ENCODE measurements at places on chromosomes 16 and 17.
A peak's percentile ranks its signal among the peaks of the same experiment; 100 is the strongest.

DNA sequence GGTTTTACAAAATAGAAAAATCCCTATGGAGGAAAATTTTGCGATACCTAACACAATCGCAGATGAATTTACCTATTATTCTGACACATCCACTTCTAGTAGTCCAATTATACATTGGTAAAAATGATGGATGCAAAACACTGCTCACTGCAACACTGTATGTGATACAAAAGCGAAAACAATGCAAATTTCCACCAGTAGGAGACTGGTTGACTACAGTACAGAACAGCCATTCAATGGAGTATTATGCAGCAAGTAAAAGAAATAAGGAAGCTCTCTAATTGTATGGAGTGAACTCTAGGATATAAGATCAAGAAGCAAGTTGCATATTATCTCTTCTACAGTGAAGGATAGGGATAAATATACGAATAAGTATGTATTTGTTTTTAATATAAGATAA lies 48.5 kb downstream of the SETD6 start:
- DNase-seq, result no peak

- DNase-seq, result no peak
Measured at GRCh38 chr16:27243725-27244362, 24.7 kb downstream of the NSMCE1 start.

- DNase-seq, result no peak
Measured at GRCh38 chr17:8059131-8059530, 20.3 kb downstream of the ALOX15B start.

GRCh38 chr17:12691173-12691572 lies 25.5 kb downstream of the MYOCD start:
- no peak for DNase-seq

DNA sequence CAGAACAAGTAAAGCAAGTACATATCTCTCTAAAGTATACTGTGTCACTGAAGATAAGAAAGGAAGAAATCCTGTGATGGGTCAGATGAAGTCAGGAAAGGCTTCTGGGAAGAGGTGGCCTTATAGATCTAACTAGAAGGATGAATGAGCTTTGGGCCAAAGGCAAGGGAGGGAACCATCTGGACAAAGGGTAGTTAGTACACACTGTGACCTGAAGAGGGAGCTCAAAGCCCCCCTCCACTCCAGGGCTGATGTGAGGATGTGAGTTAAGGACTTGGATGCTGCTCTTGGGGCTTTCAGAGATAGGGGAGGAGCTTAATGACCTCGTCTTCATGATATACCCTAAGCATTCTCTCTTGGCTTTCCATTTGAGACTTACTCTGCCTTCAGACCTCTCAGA lies 185.3 kb upstream of the CACNG3 start:
- DNase-seq, result peak; percentile 15

GRCh38 chr17:77011173-77012011 lies 129.4 kb upstream of the SEC14L1 start:
- DNase-seq, result peak; percentile 37

DNA sequence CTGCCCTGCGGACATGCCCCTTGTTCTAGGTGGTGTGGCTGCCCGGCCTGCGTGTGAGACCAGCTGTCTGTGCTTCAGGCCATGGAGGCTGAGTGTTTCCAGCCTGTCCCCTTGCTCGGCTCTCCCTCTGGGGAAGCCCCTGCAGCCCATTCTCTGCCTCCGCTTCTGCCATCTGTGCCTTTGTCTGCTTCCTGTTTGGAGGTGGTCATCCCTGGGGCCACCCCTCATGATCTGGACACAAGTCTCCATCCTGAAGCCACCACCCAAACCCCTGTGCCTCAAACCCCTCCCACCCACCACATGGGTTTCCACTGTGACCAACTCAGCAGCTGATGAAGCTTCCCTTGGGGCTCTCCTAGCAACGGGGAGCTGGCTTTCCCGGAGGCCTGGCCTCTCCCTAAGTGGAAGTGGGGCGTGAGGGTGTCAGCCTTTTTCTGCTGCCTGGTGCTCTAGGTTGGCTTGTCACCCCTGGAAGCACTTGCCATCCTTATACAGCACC lies 184.9 kb downstream of the SEC14L1 start:
- no peak for DNase-seq

- no peak for DNase-seq
Measured at GRCh38 chr17:732902-733720, 715 bp downstream of the TLCD3A start.

GRCh38 chr16:12673466-12673865 lies 130.2 kb downstream of the CPPED1 start:
- DNase-seq, result no peak

- DNase-seq, result no peak
Measured at GRCh38 chr17:80937462-80938381, 53.9 kb upstream of the CHMP6 start.

Measured in KG1 (cell line).